ENCODE measurements at places on chromosomes 4 and X.

DNA sequence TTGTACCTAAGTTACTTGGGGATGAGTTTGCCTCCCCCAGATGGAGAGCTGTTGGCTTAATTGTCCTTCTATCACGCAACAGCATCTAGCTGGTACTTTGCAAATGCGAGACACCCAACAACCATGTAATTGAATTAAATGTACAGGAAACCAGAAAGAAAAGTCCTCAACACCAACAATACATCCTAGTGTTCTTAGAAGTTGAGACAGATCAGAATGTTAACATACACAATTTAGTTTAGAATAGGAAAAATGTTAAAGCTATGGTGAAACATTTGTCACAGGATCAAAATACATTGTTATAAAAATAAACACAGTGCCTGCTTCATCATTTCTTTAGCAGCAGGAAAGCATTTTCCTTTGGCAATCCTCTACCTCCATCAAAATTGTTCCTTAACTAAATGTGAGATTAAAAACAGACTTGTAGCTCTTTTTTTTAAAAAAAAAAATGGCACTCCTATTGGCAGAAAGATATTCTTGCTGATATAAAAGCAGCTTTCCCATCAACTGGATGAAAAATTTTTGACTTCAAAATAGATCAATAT, 163.1 kb upstream of the MID1 start:
- no peak for DNase-seq

GRCh38 chrX:37834937-37835336, 12.4 kb downstream of the DYNLT3 start:
- DNase-seq, result no peak

DNA sequence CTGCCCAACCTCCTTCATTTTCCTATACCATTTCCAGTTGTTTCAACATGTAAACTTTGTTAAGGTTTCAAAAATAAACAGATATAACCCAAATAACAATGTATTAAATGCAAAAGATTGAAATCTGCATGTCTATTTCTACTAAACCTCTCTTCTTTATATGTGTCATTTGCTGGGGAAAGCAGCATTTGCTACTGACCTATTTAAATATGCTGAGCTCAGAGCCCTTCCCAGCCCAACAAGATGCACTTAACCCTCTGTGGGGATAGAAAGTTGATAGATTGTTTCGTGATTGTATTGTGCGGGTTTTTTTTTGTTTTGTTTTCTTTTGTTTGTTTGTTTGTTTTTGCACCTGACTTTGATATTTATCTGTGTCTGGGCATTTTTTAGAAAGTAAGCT, 139.5 kb downstream of the UCHL1 start:
- no peak for DNase-seq

- DNase-seq, result no peak
Observed at GRCh38 chr4:52844596-52844995, 17.5 kb upstream of the RASL11B start.

DNA sequence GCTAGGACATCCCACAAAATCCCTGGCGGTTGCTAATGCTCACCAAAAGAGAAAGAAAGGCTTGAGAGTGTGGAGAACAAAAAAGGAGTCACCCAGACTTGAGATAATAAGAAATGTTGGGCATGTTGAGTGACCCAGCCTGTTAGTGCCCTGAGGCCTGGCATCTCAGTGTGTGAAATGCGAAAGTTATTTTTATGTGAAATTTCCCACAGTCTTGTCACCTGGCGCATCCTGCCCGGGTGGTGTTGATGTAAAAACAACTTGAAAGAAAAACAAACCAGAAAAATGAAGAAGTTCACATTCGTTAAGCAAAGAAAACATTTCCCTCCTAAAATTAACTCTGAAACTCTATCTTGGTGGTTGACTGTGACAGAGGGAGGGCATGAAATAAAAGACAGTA, 495.2 kb downstream of the MID1IP1 start:
- no peak for DNase-seq

DNA sequence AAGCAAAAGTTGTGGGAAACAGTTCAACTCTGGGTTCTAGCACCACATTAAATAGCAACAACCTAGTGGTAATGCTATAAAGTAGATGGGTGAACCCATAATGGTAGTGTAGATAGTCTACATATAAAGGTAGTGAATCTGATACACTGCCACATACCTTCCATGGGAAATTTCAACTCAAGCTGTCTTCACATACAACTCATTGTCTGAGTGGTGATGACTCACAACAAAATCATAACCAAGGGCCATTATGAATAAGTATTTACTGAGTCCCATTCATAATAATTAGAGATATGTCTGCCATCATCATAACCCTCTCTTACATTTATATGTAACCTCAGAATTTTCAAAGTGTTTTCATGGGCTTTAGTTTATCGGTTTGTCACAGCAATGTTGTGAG, 34.8 kb downstream of the EGF start:
- no peak for DNase-seq

DNA sequence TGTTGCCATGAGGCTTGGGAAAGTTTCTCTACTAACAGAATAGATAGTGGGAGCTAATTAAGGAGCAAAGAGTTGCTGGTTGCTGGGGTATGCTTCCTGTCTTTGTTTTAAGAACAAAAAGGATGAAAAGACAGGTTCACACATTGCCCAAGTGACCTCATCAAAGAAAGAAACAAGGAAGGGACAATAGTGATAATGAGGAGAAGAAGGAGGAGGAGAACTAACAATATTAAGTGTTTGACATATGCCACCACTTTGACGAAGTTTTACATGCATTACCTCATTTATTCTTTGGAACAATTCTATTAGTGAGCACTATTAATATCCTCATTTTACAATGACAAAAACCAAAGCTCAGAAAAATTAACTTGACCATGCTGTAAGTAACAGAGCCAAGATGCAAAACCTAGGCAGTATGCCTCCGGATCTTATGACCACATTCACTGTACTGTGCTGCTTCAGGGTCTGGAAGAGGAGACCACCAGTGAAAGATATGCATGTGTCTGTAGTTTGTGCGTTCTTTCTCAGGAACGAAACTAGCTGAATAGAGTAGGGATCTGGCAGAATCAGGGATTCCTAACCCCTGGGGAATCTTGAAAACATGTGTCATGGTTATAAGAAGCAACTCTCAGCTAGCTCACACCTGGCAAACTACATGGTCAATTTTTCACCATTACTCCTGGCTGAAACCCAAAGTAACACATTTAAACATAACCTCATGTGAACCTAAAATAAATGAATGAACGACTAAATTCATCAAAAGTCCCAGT, 83.8 kb downstream of the MOSPD2 start:
- DNase-seq, result no peak

- no peak for DNase-seq
Observed at GRCh38 chrX:19585332-19586082, 70.2 kb upstream of the MAP3K15 start.

GRCh38 chrX:13164611-13165010, 120.2 kb upstream of the FAM9C start:
- DNase-seq, result no peak

DNA sequence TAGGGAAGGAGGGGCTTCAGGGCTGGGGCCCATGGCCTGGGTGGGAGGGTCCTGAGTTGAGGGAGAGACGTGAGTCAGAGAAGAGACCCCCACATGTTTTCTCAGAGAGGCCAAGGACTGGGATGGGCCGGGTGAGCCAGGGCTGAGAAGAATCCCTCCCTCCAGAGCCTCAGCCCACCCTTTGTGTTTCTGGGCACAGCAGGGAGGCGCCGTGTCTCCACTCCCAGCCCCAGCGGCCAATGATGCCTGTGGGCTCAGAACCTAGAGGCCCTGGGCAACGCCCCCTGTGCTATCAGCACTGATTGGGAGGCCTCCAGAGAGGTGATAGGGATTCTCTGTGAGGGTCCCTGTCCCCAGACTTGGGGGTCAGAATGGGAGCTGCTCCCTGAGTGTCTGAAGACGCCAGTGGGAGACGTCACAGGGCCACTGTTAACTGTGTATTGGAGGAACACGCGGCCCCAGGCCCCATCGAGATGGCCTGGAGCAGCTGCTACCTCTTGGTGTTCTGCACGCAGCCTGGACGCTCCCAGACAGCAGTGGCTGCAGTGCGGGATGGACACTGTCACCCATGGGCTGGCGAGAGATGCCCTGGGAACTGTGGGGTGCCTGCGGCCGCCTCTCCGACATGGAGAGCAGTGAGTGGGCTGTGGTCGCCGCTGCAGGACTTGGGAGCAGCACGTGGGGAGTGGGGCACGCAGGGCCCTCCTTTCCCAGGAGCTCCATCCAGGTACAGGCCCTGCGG, 8.5 kb downstream of the FGFRL1 start:
- DNase-seq, result no peak

GRCh38 chrX:119008110-119008744, 33.8 kb downstream of the LONRF3 start:
- peak; percentile 10 for DNase-seq

GRCh38 chrX:151815398-151815797, 80.9 kb downstream of the CNGA2 start:
- no peak for DNase-seq

GRCh38 chrX:96394598-96394997, 290.0 kb upstream of the DIAPH2 start:
- no peak for DNase-seq

DNA sequence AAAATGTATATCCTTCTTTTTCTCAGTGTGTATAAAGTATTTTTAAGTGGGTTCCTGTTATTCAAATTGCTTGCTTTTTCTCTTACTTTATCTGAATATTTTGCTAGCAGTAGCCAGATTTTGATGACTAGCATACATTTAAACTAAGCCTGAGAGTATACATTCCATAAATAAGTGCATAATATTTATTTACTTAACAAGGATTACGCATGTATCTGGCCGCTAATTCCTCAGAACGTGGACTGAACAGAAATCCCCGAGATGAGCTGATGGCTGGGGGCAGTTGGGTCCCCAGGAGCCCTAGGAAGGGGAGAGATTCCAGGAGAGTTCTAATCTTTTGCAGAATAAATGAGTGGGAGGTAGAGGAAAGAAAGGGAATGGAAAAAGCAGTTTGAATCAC, 91.0 kb downstream of the PHOX2B start:
- no peak for DNase-seq

DNA sequence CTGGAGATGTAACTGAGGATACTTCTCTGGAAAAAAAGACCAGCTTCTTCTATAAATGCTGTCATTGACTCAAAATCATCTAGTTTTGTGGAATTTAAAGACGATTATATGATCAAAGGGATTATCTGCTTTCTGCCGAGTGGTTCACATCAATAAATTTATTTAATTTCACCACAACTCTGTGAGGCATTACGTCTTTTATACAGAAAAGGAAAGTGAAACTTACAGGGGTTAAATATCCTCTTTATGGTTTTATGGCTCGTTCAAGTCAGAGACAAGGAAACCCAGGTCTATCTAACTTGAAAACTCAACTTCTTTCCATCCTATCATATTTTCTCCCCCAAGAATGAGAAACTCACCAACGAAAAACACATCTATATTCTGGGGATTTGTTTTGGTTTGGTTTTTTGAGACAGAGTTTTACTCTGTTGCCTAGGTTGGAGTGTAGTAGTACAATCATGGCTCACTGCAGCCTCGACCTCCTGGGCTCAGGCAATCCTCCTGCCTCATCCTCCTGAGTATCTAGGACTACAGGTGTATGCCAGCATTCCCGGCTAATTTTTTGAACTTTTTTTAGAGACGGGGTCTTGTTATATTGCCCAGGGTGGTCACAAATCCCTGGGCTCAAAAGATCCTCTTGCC, 377.9 kb upstream of the EMCN start:
- DNase-seq, result no peak

DNA sequence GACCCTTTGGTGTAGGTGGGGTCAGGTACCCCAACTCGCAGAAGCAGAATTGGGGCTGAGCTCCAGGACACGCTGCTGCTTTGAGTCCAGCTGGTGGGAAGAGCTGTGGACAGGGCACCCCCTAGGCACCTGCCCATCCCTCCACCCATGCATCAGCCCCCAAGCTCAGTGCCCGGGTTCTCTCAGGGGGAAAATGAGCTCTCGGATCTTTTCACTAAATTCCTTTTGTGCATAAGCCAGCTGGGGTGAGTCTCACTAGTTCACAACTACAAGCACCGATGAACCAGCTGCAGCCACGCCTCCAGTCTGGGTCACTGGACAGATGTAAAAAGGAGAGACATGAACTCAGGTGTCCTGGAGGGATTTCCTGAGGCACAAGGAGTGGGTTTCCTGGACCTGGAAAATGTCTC, 286.8 kb downstream of the CRLF2 start:
- DNase-seq, result no peak

GRCh38 chr4:145541346-145541745, 59.7 kb downstream of the SMAD1 start:
- no peak for DNase-seq

Data from NCI-H1105 (cell line).